Activated CD4-positive, CD25-positive, alpha-beta regulatory T cell (primary cell): ENCODE measurements at places on chromosomes 16 and 17.

DNA sequence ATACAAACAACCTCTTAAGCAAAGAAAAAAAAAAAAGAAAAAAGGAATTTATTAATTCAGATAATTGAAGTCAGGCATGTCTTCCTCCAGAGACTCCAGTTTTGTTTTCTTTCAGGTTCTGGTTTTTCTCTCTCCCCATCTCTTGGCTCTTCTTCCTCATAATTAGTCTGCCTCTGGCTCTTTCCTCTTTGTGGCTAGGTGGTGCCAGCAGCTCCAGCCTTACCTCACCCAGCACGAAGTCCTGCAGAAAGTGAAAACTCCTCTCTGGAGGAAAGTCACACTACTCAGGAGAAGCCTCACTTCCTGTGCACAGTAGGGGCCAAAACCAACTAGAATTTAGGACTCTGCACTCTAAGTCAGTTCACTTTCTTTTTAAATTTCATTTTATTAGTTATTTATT lies 10.3 kb upstream of the NFAT5 start:
- no peak for DNase-seq

- no peak for DNase-seq
These were observed 76.2 kb downstream of the CCT6B start for GRCh38 chr17:34885076-34885475.

DNA sequence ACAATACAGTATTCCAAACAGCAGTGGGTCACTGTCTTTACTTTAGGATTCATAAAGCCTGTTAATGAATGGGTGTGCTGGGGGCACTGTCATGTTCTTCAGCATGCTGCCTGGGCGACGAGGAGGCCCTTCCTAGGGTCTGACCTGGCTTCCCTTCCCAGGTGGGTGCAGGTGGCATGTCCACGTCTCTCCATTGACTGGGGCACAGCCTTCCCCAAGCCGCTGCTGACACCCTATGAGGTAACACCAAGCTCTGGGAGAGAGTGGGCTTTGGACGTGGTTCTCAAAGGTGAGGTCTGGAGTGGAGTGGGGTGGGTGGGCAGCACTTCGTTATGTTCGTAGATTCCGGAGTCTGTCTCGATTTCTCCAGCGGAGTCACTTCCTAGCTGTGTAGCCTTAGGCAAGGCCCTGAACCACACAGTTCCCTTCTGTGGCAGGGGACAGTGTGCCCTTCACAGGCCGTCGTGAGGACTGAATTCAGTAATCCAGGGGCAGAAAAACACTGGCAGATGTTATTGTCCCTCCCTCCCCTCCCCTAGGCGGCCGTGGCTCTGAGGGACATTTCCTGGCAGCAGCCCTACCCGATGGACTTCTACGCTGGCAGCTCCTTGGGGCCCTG lies 771 bp upstream of the OVCA2 start:
- no peak for DNase-seq

DNA sequence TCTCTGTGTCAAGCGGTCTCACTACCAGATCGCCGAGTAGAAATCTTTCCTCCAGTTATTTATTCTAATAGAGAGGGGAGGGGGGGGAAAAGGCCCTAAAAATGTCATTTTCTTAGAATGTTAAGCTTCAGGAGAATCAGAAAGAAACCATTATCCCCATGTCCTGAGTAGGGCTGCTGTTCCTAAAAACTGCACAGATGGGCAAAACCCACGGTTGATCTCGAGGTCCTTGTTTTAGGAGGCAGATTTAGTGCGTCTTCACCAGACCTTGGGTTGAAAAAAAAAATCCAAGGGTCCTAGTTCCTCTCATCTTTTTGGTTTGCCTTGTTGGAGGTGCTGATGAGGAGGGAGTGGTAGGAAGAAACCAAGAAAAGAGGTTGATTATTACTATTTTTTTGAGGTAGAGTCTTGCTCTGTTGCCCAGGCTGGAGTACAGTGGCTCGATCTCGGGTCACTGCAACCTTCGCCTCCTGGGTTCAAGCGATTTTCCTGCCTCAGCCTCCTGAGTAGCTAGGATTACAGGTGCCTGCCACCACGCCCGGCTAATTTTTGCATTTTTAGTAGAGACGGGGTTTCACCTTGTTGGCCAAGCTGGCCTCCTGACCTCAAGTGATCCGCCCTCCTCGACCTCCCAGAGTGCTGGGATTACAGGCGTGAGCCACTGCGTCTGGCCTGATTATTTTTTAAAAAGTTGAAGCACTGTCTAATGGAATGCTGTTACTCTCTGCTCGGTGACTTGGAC lies 1.4 kb downstream of the CBFB start:
- no peak for DNase-seq

GRCh38 chr16:65950211-65950610 lies 416.3 kb upstream of the CDH5 start:
- no peak for DNase-seq

- DNase-seq, result no peak
These were observed 49.6 kb downstream of the USP22 start for GRCh38 chr17:20992987-20993862.

DNA sequence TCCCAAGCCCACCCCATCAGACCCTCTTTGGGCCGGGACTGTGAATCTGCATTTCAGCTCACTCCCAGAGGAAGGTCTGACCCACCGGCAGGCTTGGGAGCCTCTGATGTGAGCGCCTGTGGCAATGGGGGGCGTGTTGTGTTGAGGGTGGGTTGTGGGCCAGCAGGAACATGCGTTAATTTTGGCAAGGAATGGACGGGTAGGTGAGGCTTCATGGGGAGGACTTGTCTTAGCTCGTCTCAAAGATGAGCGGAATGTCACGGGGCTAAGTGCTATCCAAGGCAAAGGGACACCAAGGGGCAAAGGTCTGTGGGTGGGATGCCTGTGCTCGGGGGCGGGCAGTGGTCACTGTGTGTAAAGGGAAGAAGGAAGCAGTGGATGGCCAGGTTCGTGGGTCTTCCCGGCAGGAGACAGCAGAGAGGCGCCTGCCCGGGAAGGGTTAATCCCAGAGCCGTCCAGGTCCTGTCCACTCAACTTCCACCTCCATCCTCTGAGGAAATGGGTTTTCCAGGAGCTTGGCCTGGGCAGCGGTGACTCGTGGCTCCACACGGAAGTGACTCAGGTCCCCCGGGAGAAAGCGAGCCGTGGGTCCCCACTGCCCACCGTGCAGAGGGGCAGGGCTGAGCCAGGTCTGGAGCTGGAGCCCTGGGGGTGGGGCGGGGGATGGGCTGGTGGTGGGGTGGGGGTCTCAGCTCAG lies 17.4 kb downstream of the ADGRG1 start:
- no peak for DNase-seq

DNA sequence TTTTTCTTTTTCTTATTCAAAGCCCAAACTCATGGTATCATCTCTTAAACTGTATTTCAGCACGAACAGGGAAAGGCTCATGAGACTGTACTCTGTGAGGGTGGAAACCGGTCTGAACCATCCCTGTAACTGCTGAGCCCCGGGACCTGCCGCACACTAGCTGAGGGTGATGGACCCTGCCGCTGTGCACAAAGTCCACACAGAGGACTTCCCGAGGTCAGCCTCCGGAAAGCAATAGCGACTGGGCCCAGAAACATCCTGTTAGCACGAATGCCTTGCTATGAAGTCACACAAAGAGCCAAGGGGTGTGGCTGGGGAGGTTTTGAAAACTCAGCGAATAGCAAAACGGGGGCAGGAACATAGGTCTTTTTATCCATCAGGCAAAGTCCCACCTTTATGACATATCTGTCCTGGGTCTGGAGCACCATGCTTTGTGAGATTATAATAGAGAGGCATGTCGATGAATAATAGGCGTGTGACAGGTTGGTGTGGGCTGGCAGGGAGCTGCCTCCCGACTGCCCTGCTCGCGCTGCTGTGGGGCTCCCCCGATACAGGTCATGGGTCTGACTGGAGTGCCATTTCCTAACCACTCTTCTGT lies 33.4 kb downstream of the CDK5R1 start:
- no peak for DNase-seq

DNA sequence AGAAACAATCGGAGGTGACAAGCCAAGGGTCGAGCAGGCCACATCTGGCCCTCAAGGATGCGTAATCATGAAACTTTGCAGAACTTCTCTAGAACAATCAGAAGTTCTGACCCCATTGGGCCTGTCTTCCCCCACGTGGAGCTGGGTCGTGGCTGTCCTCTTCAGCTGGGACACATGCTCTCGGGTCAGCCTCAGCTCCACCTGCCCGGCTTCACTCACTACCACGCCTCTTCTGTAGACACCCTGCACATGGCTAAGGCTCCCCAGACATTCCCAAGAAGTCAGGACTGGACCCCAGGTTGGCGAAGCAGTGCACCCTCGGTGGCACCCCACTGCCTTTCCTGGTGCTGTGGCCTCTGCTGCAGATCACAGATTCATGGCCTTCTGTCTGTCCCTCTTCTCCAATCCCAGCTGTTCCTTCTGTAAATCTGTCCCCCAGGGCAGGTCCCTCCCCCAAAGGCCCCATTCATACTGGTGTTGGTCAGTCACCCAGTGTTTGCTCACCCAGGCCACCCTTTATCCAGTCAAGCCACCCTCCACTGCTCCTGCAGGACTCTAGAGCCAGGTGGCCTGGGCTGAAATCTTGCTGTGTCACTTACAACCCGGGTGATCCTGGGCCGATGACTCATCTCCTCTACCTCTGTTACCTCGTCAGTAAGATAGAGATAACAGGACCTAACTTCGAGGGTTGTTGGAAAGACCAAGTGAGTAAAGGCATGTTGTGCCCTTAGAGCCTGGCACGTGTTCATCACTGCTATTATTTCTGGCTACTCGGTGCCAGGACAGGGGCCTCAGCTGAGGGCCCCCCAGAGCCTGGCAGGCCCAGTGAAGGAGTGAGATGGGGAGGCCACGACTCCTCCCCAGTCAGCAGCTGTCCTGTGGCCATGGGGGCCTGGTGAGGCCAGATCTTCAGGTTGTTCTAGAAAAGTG lies 1.4 kb upstream of the SLC5A11 start:
- DNase-seq, result no peak

GRCh38 chr17:43988301-43988700 lies 16.1 kb upstream of the NAGS start:
- DNase-seq, result no peak

DNA sequence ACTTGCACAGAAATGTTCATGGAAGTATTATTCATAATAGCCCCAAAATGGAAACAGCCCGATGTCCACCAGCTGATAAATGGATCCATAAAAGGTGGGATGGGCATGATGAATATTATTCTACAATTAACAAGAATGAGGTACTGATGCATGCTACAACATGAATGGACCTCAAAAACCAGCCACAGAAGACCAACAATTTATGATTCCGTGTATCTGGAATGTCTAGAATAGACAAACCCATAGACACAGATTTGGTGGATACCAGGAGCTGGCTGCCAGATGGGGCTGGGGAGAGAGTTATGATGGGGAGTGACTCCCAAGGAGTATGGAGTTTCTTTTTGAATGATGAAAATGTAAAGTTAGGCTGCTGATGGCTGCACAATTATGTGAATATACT lies 10.8 kb upstream of the NAGLU start:
- DNase-seq, result no peak

DNA sequence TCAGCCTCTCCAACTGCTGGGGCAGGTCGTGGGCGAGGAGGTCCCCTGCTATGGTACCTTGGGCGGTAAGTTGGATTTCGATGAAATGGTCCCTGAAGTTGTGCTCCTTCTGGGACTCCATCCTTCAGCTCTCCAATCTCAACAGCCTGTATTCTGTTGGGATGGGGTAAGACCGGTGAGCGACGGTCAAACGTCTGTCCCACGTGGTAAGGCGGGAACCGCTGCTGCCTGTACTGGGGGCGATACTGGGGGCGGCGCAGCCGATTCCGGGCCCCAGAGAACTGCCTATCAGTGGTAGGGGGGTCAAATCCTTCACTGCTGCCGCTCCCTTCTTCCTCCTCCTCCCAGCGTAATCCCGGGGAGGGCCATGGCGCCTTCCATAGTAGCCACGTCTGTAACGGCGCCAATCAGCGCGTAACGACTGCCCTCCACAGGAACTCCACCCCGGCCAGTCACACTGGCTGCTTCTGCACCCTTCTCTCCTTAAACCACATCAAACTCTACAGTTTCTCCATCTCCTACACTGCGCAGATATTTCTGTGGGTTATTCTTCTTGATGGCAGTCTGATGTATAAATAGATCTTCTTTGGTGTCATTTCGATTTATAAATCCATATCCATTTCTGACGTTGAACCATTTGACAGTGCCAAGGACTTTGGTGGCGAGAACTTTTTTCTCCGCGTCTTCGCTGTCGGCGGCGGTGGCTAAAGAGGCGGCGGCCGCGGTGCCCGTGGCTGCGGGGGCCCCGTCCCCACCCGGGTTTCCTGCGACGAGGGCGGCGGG lies 41.1 kb downstream of the AHSP start:
- DNase-seq, result no peak

- DNase-seq, result no peak
These were observed 72.6 kb downstream of the CDK12 start for GRCh38 chr17:39533891-39534290.

- DNase-seq, result no peak
These were observed 26.5 kb downstream of the DUSP14 start for GRCh38 chr17:37516127-37516571.

DNA sequence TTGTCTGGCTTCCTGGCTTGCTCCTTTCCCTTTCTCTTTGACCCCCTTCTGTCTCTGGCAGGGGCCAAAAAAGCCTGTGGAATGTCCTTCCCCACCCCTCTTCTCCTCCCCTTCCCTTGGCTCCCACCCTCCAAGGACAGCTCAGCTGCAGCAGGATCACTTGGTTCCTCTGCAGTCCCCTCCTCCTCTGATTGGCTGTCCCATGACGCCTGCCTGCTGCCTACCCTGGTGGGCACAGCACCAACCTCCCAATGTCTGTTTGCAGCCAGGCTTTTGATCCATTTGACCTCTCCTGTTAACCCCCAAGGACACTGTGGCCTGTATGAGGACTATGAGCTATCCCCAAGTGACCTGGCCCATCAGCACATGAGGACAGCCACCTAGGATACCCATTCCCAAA lies 14.8 kb upstream of the MTMR4 start:
- DNase-seq, result no peak

DNA sequence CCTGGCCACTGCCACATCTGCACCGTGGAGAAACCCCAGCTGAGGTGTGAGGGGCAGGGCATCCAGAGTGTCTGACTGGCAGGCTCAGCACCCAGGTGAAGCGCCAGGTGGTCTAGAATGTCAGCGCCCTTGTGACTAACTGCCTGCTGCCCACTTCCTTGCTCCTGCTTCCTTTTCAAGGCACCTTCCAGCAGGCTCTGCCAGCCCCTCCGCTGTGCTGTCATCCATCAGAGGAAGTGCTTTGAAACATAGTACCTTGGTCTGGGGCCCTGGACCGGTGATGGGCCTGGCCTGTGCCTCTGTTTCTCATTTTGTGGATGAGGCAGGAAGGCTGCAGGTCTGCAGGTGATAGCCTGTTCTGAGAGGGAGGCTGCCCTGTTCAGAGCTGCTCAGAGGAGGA lies 5.5 kb downstream of the SPNS2 start:
- DNase-seq, result no peak

GRCh38 chr17:8951206-8951605 lies 14.3 kb downstream of the PIK3R5 start:
- no peak for DNase-seq

DNA sequence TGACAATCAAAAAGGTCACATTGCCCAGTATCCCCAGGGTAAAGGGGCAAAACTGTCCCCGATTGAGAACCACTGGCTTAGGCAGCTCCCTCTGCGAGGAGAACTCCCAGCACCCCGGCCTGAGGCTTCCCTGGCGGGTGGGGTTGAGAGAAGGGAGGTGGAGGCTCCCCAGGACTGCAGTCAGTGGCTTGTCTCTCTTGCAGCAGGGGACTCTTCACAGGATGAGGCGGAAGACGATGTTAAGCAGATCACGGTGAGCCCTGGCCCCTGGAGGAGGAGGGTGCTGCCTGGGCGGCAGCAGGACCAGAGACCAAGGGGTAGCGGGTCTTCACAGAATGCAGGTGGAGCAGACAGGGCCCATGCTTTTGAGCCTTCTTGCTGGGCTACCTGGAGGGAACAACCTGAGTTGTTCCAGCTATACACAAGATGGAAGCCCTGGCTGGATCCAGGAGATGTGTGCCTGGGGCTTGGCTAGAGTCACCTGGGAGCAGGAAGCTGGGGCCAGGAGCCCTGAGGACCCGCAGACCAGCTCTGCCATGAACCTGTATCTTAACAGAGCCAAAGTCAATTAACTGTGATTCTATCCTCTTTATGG lies 16.8 kb downstream of the POLR3E start:
- DNase-seq, result no peak
